ENCODE measurements at places on chromosomes 13 and 19.

DNA sequence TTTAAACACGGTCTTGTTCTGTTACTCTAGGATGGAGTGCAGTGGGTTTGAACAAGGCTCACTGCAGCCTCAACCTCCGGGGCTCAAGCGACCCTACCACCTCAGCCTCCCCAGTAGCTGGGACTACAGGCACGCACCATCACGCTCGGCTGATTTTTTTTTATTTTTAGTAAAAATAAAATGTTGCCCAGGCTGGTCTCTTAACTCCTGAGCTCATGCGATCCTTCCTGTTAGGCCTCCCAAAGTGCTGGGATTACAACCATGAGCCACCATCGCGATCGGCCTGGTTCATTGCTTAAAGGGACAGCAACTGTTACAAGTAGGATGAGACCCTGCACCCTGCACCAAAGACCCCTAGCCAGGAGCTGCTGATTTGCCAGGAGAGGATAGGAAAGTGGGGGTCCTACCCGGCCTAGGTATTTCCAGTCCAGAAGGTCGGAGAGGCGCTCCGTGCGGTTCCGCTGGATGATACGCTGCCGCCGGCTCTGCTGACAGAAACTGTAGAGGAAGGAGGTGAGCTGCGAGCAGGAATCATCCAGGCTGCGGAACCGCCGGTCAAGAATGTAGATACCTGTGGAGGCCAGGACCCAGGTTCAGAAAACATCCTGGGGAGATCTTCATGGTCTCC is 5.1 kb downstream of the FTL start:
- DNase-seq: no peak

- DNase-seq: no peak
Measured at GRCh38 chr19:31979362-31979761, 366.0 kb upstream of the ZNF507 start.

DNA sequence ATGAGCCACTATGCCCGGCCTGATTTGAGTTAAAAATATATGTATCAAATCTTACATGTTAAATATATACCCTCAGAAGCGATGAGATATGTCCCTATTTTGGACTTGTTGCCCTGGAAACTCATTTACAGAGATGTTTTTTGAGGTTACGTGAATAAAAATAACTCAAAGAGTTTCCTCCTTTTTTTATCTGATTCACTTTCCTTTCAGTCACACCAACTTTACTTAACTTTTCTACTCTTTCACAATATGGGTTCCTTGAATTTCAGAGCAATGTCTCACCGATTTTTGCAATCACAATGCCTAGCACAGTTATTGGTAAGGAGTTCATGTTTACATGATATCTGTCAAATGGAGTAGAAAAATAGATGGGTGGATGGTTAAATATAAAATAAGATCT is 2.3 kb downstream of the OR7C2 start:
- no peak for DNase-seq

DNA sequence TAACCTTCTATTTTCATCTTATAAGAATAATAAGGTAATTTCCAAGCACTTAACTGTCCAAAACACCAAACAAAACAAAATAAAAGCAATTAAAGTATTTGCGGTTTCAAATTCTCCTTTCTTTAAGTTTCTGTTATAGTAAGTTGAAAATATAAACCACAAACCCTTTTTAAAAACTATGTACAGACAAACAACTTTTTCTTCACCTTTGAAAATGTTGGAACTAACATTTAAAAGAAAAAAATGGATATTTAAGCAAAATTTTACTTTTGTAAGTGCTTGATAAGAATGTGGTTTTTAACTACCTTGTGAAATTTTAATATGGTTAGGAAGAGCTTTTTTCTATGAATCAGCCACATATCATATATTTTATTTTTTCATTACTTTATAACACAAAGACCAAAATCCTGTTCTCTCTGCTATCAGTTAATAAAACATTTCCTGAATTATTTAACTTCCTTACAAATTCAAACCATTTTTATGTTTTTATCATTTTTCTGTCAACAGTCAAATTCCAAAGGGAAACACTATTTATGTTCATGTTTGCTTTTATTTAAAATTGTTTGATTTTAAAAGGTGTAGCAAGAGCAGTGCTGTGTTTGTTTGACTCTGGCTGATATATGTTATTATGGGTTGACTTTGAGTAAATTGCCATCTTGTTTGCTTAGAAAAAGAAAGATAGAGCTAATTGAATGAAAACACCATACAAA is 554.1 kb upstream of the KLHL1 start:
- DNase-seq: no peak

GRCh38 chr13:75715601-75716523 is 79.7 kb downstream of the LMO7 start:
- DNase-seq: no peak

DNA sequence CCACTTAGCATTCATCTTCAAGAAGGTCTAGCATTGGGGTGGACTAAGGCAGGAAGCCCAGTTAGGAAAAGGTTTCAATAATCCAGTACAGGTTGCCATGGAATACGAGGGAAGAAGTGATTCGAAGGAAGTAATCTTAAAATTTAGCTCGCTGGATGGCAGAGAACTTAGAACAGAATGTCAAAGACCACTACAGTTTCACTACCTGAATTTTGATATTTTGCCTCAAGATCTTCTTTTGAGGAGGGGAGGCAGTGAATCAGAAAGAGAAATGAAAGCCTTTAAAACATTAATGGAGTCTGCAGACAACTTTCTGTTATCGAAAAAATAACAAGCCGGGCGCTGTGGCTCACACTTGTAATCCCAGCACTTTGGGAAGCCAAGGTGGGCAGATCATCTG is 7.0 kb upstream of the RAB8A start:
- no peak for DNase-seq

DNA sequence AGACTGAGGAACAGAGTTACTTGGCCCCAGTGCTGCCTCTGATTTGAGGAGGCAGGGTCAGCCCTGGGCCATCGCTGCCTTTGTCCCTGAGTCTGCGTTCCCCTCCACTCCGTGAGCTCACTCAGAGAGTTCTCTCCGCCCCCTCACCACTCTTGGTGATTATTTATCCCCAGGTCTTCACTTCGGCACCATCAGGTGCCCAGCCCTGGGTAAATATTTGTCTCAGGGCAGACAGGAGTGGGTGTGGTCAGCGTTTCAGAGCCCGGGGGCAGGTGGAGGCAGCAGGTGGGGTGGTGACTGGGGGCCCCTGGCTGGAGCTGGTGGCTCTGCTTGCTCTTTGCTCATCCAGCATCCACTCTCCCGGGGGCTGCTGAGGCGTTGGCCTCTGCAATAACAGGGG is 20.6 kb downstream of the PPP1R37 start:
- DNase-seq: no peak

DNA sequence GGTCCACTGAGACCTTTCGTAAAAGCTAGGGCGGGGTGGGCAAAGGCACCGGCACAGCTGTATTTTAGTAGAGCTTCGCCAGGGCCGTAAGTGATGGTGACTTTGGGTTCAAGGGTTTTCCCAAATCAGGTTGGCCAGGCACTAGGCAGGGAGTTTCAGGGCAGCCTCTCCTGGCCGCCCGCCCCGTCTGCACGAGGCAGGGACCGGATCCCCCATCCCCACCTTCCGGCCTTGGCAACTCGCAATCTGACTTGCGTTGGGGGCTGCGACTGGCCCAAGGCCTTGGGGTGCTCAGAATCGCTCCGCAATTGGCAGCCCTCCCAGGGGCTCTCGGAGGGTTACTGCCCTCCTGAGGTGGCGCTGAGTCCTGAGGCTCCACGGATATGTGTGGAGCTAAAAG is 4.1 kb upstream of the ZIC5 start:
- DNase-seq: no peak

GRCh38 chr19:33860312-33861090 is 63.8 kb downstream of the KCTD15 start:
- no peak for DNase-seq

DNA sequence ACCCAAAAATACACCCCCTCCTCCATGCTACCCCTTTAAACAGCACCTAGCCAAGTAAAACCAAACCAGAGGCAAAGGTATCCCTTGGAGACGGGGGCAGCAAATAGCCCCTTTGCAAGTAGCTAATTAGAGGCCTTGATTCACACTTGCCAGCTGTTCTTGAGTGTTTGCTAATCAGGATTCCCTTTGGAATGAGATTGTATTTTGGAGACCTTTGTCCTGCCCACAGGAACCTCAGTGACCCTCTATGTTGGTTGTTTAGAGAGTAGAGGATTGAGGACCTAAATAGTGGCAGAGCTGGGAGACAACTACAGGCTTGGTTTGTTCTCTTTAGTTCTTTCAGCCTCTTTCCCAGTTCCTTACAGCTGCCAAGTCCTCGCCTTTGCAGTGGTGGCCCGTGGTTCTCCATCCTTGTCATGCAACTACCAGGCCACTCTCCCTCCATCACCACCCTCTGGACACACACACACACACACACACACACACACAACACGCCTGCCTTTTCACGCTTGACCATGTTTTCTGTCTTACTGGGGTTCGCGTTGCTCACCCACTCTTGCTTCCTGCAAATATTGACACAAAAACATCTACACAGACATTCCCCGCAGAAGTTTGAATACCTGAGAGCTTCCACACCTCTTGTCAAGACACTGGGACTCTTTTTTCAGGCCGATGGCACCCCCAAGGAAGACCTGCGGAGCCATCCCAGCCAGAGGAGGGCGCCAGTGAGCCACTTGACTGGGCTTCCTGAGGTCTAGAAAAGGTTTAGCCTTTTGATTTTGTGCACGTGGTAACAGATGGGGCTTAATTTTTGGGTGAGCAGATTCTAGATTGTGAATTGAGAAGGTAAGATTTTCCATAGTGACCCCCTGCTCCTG is 80.0 kb upstream of the GPR183 start:
- DNase-seq: no peak

GRCh38 chr13:100019780-100020356 is 38.3 kb downstream of the ZIC2 start:
- DNase-seq: no peak

- DNase-seq: no peak
Measured at GRCh38 chr13:48731957-48732569, 78.3 kb downstream of the CYSLTR2 start.

DNA sequence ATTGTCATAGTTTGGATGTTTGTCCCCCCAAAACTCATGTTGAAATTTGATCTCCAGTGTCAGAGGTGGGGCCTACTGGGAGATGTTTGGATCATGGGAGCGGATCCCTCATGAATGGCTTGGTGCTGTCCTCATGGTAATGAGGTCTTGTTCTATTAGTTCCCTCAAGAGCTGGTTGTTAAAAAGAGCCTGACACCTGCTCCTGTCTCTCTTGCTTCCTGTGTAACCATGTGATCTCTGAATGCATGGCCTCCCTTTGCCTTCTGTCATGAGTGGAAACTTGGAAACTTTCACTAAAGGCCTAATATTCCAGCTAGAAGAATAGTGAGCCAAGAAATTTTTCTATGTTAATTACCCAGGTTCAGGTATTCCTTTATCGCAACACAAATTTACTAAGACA is 311.4 kb upstream of the ATXN8OS start:
- no peak for DNase-seq

GRCh38 chr13:32581177-32581786 is 5.0 kb upstream of the PDS5B start:
- no peak for DNase-seq

GRCh38 chr13:113666951-113667701 is at the start of gene GRK1:
GRK1 (plus strand) TSS chr13:113667219; CDS start chr13:113667387, 168 bp downstream.
- no peak for DNase-seq

DNA sequence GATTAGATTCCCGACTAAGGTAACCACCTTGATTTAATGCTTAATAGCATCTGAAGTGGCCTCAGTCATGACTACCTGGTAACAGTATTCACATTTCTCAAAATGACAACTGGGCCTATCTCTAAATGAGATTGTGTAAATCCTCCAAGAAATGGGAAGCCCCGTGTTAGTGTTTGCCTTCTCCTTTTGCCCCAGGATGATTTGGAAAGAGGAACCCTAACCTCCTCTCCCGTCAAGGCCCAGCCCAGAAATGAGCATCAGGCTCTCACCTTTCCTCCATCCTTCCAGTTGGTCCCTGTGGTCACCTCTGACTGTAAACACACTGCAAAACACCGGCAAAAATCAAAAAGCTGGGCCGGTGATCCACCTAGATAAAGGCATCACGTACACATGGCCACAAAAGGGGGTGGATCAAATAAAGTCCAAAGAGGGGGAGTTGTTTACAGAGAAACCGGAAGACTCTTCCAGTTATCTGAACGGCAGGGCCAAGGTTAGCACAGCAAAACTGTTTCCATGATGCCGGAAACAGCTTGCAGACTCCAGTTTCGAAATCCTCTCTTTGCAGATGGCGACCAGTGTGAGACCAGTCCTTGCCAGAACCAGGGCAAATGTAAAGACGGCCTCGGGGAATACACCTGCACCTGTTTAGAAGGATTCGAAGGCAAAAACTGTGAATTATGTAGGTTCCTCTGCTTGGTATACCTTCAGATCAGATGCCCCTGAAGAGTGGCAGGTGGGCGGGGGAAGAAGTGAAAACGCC is 16.4 kb downstream of the F10 start:
- DNase-seq: no peak

DNA sequence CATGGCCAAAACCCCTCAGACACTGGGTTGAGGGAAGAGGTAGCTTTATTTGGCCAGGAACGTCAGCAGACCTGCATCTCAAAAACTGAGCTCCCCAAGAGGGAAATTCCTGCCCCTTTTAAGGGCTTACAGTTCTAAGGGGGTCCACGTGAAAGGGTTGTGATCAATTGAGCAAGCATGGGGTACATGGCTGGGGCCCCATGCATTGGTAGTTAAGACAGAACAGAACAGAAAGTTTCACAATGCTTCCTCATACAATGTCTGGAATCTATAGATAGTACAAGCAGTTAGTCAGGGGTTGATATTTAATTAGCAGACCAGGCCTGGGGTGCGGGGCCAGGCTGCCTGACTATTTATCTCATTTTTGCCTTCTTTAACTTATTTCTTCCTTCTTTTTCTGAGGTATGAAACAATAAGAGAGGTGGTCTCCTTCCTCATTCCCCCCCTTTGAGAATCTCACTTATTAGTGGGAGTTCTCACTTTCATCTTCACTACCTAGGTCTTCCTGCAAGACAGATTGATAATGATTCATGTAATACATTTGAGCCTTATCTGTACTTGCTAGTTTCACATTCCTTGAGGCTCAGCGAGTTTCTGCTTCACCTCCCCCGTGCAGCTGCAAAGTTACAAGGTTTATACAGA is 84.8 kb downstream of the SLC25A15 start:
- DNase-seq: no peak

GRCh38 chr13:97448503-97449251 is 14.7 kb downstream of the RAP2A start:
- no peak for DNase-seq

- DNase-seq: no peak
Measured at GRCh38 chr19:55383279-55384130, 587 bp downstream of the TMEM238 start.

DNA sequence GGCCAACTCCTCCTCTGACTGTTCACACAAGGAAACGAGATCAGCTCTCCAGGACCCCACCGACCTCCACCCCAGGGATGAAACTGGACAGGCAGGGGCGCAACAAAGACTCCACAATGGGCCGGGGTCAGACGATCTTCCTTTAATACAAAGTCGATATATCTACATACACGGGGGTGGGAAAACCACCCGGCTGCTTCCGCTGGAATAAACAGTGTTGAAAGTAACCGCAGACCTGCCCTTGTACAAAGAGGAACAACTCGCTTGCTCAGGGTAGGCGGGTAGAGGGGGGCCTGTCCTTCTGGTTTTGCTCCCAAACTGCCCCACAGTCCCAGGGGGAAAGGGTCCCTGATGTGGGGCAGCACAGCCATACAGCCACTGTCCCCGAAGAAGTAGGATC is 135.2 kb downstream of the PTPRS start:
- DNase-seq: no peak

GRCh38 chr13:38338089-38338488 is 11.6 kb upstream of the UFM1 start:
- DNase-seq: no peak

GRCh38 chr13:51906581-51906980 is 44.8 kb downstream of the CCDC70 start:
- DNase-seq: no peak

- no peak for DNase-seq
Measured at GRCh38 chr13:99103536-99103935, 97.1 kb upstream of the UBAC2 start.
